ENCODE measurements at places on chromosomes 2 and 18. TPM values are rescaled to one million over a fixed set of nuclear protein-coding genes. Genes with fewer than 3 reads are reported as not detected.
A peak's percentile ranks its signal among the peaks of the same experiment; 100 is the strongest.

DNA sequence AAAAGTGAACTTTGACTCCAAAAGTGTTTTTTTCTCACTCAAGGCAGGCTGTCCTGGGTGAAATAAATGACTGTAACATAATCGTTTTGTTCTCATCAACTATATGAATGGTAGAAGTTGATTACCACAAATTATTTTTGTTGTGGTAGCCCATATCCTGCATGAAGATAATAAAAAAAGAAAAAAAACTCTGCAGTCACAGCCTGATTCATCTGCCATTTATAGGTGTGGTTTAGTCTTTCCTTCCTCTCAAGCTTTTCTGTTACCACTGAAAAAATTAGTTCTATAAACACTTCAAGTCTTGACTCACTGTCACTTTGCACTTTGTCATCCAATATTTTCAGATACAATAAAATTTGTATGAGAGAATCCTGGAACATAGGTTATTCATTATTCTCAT lies 522.0 kb downstream of the PLCL1 start:
- no peak for DNase-seq

GRCh38 chr2:36246320-36246990 lies 109.1 kb upstream of the CRIM1 start:
- DNase-seq, result no peak

- DNase-seq, result no peak
Observed at GRCh38 chr2:6359964-6360363, 505.7 kb downstream of the CMPK2 start.

- no peak for DNase-seq
Observed at GRCh38 chr2:6812857-6813530, 52.7 kb downstream of the CMPK2 start.

GRCh38 chr2:54387059-54387991 lies 68.8 kb upstream of the SPTBN1 start:
- DNase-seq, result peak; percentile 50

DNA sequence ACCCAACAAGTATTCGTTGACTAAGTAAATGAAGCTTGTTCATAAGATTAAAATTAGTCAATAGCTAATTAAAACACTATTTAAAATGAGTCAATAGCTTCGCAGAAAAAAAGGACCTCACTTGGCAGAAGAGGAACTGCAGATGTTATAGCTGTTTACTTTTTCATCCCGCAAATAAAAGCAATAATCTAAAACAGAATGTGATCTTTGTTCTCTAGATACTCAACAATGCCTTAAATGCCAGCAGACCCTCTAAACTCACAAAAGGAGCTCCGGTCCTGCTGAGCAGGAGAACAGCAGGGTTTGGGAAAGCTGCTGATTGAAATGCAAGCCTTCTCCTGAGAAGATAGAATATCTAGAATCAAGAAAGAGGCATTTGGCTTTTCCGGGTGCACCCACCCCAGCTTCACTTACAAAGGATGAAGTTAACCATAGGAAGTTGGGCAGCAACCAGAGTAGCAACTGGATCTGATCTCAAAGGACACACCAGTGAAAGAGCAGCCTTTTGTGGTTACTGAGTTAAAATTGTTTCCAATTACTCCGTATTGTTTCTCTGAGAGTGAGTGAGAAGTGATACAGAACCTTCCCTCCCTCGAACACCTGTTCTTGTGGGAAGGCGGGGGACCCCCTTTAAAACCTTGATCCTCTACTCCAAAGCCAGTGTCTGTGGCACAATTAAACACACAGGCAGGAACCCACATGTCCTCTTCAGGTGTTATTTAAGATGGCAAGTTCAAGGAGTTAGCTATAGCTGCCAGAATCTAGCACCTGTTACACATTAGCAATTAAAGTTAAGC lies 6.8 kb downstream of the CCBE1 start:
- DNase-seq, result no peak

- no peak for DNase-seq
Observed at GRCh38 chr2:204177251-204177976, 240.9 kb downstream of the ICOS start.

DNA sequence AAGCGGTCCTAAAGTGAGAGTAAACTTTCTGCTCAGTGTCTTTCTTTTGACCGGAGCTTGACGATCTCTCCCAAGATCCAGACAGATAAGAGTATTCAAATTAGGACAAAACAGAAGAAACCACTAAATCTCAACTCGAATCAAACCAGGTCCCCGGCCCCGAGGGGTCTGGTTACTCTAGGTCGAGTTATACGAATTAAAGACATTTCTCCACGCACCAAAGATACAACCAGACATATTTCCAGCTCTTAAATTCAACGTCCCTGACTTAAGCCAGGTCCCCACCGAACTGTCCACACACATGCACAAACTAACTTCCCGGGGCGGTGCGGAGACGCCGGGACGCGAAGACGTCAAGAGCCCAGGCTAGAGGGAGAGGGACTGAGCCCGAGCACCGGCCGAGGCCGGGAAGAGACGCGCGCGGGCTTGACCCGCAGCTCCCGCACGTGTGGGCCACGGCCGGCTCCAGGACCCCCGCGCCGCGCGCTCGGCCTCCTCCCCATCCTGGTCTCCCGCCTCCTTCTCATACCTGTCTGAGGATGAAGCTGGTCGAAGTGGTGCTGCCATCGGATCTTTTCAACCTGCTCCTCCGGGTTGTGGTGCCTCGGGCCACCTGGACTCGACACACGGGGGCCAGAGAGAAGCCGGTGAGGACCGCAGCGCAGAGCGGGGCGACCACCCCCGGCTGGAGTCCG lies 896 bp downstream of the CACNB4 start:
- DNase-seq, result peak; percentile 24

DNA sequence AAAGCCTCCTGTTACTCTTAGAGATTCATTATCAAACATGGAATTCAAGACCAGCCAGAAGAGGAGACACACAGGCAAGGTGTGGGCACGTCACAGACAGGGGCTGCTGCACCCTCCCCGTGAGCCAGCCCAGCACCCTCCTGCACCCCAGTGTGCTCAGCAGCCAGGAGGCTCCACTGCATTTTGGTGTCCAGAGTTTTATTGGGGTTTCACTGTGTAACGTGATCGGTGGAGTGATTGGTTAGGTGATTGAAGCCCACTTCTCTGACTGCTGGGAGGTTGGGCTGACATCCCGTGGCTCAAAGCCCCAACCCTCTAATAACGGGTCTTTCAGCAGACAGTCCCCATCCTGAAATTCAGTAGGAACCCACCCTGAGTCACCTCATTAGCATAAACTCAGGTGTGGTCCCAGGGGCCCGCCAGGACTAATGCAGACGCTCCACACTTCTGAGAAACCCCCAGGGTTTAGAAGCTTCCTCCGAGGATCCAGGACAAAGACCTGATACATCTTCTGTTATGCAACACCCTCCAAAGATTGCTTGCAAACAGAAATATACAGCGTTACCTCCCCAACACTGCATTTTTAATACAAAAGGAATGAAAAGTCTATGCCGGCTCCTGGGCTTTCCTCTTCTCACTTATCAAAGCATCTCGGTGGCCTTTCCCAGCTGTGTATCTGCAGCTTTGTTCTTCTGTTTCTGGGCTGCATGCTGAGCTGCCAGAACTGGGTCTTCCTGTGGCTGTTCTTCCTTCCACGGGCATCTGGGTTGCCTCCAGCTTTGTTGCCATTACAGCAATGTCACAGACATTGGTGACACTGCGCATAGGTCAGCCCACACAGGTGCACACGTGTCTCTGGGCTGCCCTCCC lies 43.7 kb upstream of the SNED1 start:
- no peak for DNase-seq

GRCh38 chr2:232485348-232485756 lies 2.3 kb downstream of the ECEL1 start:
- no peak for DNase-seq

DNA sequence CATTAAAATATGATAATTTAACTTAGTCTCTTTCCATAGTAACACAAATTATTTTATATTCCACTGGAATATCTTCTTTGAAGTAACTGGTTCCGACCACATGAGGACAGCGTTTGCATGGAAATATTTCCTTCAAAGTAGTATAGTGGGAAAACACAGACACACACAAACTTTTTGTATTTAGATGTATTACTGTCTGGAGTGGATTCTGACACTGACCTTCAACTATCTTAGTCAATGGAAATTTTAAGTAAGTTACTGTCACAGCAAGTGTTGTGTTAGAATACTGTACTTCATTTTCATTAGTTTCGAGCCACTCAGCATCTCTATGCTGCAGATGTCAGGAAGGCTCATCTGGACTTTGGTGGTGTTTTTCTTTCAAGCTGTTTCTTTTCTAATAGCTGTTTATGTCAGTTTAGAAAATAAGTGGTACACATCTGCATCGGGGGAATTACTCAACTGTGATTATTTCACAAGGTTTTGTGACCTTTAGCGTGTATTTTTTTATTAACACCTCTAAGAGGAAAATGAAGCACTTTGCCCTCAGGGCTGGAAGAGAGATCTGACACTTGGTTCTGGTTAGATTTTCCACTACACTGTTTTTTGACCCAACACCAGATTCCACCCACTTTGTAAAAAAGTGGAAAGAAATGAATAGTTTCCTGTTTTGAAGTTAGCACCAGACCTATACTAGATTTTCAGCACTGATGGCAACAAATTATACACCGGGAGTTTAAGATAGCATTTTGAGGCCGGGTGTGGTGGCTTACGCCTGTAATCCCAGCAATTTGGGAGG lies 18.9 kb upstream of the THOC1 start:
- no peak for DNase-seq

The CABYR gene
- 5.3 TPM for polyA plus RNA-seq

The FSIP2 gene
- 2.0 TPM for polyA plus RNA-seq

The GALNT14 gene
- 4.4 TPM for polyA plus RNA-seq
